ENCODE measurements at places on chromosomes 13 and 19.

- no peak for DNase-seq
These were observed 18.8 kb downstream of the ZNF559 start for GRCh38 chr19:9342610-9343304.

GRCh38 chr13:77022341-77022740 lies 4.6 kb downstream of the FBXL3 start:
- no peak for DNase-seq

DNA sequence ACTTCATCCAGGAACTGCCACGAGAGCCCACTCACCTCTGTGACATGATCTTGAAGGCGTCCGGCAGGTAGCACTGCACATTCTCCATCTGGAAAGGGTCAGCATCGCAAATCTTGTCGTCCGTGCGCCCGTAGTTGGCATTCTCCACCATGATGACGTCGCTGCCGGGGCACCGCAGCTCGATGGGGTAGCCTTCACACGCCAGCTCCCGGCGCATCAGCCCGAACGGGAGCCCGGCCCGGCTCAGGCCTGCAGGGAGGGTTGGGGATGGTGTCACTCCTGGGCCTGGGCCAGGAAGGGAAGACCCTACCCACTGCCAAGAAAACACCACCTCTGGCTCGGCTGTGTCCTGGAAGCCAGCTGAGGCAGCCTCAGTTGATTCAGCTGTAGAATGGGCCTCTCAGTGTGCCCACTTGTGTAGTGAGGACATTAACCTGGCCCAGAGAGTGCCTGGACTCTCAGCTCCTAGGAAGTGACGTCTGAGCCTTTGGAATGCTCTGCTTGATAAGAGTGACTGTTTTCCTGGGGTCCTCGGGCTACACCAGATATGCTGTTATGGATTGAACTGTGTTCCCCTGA lies 28.4 kb downstream of the ADGRL1 start:
- DNase-seq = no peak

DNA sequence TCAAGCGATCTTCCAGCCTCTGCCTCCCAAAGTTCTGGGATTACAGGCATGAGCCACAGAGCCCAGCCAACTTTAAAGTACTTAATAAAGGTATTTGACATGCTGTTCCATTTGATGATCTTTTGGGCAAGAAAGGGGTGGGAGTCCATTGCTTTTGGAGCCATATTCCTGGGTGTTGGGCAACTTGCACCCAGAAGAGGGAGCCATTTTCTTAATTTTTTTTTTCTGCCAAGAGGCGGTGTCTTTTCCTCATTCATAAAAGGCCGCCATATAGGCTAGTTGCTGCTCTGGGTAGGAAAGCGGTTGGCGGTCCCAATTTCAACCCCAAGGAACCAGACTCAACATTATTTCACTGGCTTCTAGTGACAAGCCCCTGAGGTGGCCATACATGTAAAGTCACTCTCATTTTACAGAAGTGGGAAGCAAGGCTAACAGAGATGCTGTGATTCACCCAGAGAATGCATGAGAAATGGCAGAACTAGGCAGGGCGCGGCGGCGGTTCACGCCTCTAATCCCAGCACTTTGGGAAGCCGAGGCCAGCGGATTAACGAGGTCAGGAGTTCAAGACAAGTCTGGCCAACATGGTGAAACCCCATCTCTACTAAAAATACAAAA lies 139.6 kb downstream of the CACNA1A start:
- no peak for DNase-seq

DNA sequence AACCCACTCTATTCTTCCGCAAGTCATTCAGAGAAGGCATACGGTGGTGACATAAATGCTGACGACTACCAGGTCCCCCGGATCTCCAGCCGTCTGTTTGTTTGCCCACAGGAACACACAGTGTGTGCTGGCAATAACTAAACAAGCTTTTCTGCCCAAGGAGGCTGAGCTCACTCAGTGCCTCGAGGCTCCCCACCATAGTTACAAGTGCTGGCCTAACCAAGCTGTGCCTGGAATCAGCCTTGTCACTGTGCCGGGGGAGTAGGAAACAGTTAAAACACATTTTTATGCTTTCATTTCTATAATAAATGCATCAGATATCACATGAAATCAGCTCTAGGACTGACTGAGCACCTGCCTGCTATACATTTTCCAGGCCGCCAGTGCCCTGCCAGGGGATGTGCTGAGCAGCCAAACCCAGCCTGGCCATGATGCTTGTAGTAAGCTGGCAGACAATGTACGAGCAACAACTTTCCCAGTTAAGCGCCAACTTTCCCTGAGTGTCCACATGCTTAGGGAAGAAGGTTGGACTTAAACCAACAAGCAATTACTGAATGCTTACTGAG lies 28.1 kb downstream of the BRD4 start:
- DNase-seq = peak; percentile 58

GRCh38 chr19:3398900-3399278 lies 32.5 kb downstream of the NFIC start:
- no peak for DNase-seq

- no peak for DNase-seq
These were observed 456.6 kb downstream of the FGF9 start for GRCh38 chr13:22127277-22128164.

DNA sequence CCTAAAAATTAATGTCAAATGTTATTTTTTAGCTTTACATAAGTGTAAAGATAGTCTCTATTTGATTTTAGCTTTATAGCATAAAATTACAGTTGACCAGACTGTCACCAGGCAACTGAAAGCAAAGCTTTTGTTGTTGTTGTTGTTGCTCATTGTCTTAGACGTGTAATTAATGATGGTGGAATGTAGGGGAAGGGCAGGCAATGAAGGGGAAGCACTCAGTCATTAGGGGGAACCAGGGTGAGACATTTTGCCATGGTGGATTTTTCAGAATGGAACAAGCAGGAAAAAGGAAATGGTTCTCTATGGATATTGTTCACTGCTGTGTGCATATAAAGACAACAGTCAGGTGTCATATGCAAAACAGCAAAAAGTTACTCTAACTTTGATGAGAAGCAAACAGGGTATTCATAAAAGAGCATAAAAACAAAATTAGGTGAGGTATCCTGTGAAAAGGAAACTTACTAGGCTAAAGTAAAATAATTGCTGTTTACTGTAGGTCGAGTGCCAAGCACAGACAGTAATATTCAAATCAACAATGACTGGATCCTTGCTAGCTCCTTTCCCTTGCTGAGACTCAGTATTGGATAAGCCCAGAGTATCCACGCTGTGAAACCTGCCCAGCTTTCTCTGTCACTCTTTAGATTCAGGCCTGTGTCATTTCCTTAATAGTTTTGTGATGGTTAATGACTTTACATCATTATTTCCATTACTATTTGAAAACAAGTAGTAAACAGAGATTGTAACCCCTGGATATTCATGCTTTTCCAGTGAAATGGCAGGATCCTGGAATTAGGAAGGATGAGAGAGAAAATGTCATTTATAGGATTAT lies 110.5 kb downstream of the LRCH1 start:
- no peak for DNase-seq

Measured in stimulated activated CD8-positive, alpha-beta memory T cell treated with anti-CD3 and anti-CD28 coated beads, Interleukin-7, amount 100 ng/mL, for 48 hours (primary cell).